ENCODE measurements at places on chromosomes 13 and 19. TPM values are rescaled to one million over a fixed set of nuclear protein-coding genes. Genes with fewer than 3 reads are reported as not detected.

TIMM44 gene
- 64.9 TPM for total RNA-seq

GAMT gene
- 13.2 TPM for total RNA-seq

SMIM24 gene
- total RNA-seq: 0.71 TPM

DNA sequence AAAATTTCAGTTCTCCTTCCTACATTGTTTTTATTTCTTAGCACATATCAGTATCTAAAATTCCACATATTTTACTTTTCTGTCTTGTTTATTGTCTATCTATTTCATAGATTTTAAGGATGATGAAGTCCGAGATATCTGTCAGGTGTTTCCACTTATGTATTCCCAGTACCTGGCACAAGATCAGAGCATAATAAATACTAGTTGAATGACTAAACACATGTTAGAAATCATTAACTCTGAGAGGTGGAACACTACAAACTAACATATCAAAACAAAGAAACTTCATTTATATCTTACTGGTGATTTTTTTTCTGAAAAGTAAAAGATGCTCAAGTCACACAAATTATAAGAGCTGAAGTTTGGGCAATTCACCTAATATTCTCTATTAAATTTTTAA is 1208.3 kb downstream of the PCDH9 start:
- no peaks in the 10 kb centered on the region for H3K27me3 ChIP-seq
- no peak overlapping the region for H3K27ac ChIP-seq
- H3K36me3 ChIP-seq: no peaks in the 10 kb centered on the region
- DNase-seq: no peak
- no peak overlapping the region for H3K4me3 ChIP-seq
- H3K4me1 ChIP-seq: no peaks in the 10 kb centered on the region

- no peak for DNase-seq
- peaks cover 30% of the 10 kb centered on the region for H3K36me3 ChIP-seq
- no peak overlapping the region for H3K27ac ChIP-seq
- H3K4me3 ChIP-seq: no peak overlapping the region
- no peaks in the 10 kb centered on the region for H3K4me1 ChIP-seq
- no peaks in the 10 kb centered on the region for H3K27me3 ChIP-seq
Observed at GRCh38 chr19:35621708-35622107, 7.1 kb upstream of the RBM42 start.

DNA sequence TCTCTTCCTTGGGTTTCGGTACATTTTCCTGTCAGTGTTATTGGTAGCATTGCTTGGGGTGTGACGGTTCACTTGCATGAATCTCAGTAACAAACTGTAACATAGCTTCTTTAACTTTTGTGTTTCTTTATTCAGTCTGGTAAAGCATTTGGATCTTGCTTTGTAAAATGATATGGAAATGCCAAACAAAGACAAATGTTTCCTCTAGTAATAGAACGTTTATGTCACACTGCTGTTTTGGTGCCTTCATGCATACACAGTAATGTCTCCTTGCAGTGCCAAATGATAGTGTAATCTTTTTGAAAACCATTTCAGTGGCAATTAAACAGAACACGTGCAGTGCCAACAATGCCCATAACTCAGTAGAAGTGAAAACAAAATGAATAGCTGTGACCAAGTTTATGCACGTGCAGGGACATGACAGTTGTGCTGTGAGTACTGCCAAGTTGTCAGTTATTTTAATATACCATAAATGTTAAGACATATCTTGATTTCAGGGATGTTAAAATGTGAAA is 110.8 kb downstream of the RXFP2 start:
- H3K27me3 ChIP-seq: no peaks in the 10 kb centered on the region
- H3K4me3 ChIP-seq: no peak overlapping the region
- no peak overlapping the region for H3K27ac ChIP-seq
- no peaks in the 10 kb centered on the region for H3K36me3 ChIP-seq

DNA sequence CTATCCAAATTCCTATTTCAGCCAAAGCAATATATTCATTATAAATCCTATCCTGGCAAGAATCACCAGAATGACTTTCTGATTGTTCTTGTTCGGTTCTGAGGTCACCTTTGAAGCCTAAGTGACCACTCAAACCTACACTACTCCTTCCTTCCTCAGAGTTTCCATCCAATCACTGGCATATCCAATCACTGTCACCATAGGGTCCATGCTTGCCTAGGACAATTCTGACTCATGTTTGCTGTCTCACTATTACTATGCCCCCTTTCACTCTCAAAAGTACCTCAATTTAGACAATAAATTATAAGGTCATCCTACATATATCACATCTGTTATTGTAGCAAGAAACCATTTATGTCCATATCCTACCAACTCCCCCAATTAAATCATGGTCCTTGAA is 58.9 kb downstream of the UBL3 start:
- no peak overlapping the region for H3K27ac ChIP-seq
- DNase-seq: no peak
- no peak overlapping the region for H3K4me3 ChIP-seq
- H3K4me1 ChIP-seq: no peaks in the 10 kb centered on the region
- H3K36me3 ChIP-seq: no peaks in the 10 kb centered on the region

DNA sequence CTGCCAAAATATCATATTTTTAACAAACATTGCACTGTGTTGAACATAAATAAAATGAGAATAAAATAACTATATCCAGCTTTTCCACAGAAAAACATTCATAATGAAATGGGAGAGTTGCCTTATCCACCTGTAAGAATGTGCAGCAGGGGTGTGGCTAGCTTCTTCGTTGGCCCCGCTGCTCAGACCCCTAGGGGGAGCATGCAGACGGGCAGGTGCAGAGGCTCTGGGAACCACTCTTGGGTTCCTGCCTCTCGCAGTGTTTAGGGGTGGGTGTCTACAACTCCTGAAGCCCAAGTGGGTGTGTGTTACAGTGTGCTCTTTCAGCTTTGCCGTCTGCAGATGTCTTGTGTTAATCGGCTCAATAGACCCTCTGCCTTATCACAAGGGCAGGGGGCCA is 121.7 kb downstream of the SLITRK5 start:
- no peaks in the 10 kb centered on the region for H3K27me3 ChIP-seq
- H3K4me1 ChIP-seq: no peaks in the 10 kb centered on the region
- H3K4me3 ChIP-seq: no peak overlapping the region
- H3K27ac ChIP-seq: no peak overlapping the region
- DNase-seq: no peak

- no peaks in the 10 kb centered on the region for H3K4me1 ChIP-seq
- H3K27ac ChIP-seq: no peak overlapping the region
- no peak for DNase-seq
- H3K4me3 ChIP-seq: no peak overlapping the region
Observed at GRCh38 chr19:7989071-7989575, 16.3 kb downstream of the ELAVL1 start.

DNA sequence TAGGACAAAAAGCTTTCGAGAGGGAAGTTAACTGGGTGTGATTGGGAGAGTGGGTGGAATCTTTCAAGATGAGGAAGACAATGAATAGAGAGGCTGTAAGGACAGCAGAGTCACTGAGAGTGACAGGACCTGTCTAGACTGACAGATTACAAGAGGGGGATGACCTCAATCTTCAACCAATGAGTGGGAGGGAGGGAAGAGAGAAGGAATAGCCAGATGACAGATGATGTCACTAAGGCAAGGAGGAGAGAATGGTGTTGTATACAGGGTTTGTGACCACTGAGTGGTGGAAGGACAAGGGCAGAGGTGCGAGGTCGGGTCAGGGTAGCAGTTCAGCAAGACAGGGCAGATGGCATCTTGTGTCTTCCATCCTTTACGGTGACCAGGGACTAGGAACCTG is 5.8 kb upstream of the ILF3 start:
- no peak overlapping the region for H3K4me3 ChIP-seq
- DNase-seq: no peak
- H3K4me1 ChIP-seq: peaks cover 16% of the 10 kb centered on the region

DNA sequence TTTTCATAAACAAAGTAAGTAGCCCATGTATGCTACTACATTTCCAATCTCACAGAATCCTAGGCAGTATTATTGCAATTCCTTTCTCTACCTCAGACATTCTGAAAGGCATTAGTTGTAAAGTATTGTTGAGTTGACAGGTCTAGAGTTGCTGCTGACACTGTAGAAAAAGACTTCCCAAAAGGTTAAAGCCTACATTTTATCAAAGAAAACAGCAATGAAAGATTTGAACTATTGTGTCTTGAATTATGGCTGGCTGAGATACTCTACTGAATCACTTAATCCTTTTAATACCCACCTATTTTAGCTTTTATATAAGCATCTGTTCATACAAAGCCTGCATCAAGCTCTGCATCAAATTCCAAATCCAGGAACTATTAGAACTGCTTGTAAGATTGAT is 1082.0 kb downstream of the OLFM4 start:
- no peaks in the 10 kb centered on the region for H3K4me1 ChIP-seq
- no peak for DNase-seq
- H3K27ac ChIP-seq: no peak overlapping the region
- H3K36me3 ChIP-seq: no peaks in the 10 kb centered on the region
- no peak overlapping the region for H3K4me3 ChIP-seq
- H3K27me3 ChIP-seq: no peaks in the 10 kb centered on the region

DNA sequence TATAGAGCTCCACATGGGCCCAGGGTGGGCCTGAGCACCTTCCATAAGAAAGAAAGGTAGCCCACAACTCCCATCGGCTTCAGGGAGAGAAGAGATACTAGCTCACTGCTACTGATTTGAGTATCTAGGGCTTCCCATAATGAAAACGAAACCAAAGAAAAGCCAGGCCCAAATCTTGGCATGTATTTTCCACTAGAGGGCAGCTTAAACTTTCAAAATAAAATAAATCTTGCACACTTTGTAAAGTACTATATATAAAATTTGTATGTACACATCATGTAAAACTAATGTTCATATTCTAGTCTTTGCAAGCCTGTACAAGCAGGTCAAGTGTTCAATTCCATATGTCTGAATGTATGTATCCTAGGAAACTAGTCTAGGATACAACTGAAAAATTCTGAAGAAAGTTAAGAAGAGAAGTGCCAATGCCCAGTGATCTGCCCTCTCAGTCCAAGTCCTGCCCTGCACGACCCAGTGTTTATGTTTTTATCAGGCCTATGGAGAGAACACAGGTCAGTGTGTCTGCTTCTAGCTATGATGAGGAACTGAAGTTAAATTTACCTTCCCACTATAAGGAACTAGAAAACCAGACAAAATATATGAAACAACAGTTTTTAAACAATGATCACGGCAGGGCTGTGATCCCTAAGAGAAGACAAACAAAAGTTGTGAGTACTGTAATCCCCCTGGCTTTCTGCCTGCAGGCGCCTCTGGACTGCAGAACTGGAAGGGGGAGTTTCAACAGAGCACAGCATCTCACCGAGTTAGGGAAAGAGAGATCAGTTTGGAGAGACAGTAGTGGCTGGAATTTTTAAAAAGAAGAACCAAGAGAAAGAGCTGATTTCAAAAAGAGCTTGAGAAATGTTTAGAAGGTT is 475.7 kb downstream of the UQCRFS1 start:
- H3K4me3 ChIP-seq: no peak overlapping the region
- no peaks in the 10 kb centered on the region for H3K36me3 ChIP-seq
- peaks cover 5% of the 10 kb centered on the region for H3K4me1 ChIP-seq
- no peaks in the 10 kb centered on the region for H3K27me3 ChIP-seq
- H3K27ac ChIP-seq: no peak overlapping the region

DNA sequence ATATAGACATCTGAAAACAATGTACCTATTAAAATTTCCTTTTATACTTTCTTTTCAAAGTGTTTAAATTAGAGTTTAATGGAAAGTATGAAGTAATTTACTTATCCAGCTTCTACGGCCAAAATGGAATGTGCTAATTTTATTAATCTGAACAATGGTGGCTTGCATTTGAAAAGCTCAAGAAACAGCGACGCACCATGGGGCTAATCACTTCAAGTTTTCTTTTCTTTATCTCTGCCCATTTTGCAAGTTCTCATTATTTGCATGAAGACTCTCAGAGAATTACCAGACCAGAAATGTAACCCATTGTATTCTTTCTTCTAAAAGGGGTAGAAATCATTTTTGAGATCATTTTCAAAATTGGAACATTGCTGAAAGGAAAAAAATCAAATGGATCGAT is 204.0 kb upstream of the STARD13 start:
- no peaks in the 10 kb centered on the region for H3K4me1 ChIP-seq
- no peak overlapping the region for H3K4me3 ChIP-seq
- H3K27ac ChIP-seq: no peak overlapping the region
- no peak for DNase-seq
- H3K27me3 ChIP-seq: no peaks in the 10 kb centered on the region

DNA sequence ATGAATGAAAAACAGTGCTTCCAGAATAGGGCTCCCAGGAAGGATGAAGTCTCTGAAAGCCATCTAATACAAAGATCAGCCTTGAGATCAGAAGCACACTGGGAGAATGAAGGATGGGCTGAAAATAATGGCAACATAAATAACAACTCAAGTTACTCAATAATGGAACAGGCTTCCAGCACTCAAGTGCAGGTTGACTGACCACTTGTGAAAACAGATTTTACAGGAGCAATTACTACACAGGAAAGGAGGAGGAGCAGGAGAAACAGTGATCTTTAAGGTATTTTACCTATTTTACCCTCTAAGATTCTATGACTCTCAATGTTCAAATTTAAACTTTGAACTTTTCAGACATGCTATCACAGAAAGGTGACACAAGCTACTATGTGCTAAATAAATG is 106.0 kb downstream of the USP12 start:
- H3K4me1 ChIP-seq: no peaks in the 10 kb centered on the region
- H3K27ac ChIP-seq: no peak overlapping the region
- no peaks in the 10 kb centered on the region for H3K36me3 ChIP-seq
- no peak overlapping the region for H3K4me3 ChIP-seq

Measured in naive thymus-derived CD4-positive, alpha-beta T cell (primary cell).